ENCODE measurements at places on chromosomes 7 and 10.

DNA sequence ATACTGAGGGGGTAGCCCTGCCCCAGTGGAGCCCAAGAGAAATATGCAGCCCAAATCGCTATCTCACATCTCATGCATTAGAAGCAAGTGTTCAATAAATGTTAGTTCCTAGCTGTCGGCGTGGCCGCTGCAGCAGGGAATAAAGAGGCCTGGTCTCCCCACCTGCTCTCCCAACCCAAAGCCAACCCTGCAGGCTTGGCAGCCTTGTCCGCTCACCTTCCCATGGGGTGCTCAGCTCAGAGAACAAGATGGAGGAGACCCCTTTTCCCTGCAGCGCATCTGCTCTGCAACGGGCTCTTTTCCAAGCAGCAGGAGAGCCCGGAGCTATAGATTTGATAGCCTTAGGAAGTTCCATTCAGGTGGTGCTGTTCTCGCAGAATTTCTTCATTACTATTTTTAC, 12.0 kb upstream of the DOCK1 start:
- H3K4me1 ChIP-seq: no peaks in the 10 kb centered on the region
- no peak overlapping the region for H3K4me3 ChIP-seq
- H3K36me3 ChIP-seq: no peaks in the 10 kb centered on the region
- no peak overlapping the region for H3K27ac ChIP-seq
- no peaks in the 10 kb centered on the region for H3K27me3 ChIP-seq
- no peak for DNase-seq

DNA sequence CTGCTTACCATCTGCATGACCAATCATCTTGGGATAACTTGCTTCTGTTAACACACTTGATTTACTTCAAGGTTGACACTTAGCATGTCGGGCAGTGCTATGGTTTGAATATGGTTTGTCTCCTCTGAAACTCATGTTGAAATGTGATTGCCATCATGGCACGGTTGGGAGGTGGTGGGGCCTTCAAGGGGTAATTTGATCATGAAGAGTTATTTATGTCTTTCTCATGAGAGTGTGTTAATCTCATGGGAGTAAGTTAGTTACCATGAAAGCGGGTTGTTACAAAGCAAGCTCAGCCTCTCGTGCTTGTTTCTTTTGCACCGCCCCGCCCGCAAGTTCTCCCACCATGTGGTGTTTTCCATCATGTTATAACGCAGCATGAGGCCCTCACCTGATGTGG, 163.6 kb downstream of the DOCK4 start:
- H3K4me1 ChIP-seq: no peaks in the 10 kb centered on the region
- no peaks in the 10 kb centered on the region for H3K27me3 ChIP-seq
- no peak overlapping the region for H3K4me3 ChIP-seq
- H3K36me3 ChIP-seq: no peaks in the 10 kb centered on the region

- H3K36me3 ChIP-seq: no peaks in the 10 kb centered on the region
- H3K27me3 ChIP-seq: no peaks in the 10 kb centered on the region
- H3K4me3 ChIP-seq: no peak overlapping the region
- H3K27ac ChIP-seq: no peak overlapping the region
- peaks cover 21% of the 10 kb centered on the region for H3K4me1 ChIP-seq
- no peak for DNase-seq
Measured at GRCh38 chr7:47771336-47771989, 176.8 kb downstream of the PKD1L1 start.

DNA sequence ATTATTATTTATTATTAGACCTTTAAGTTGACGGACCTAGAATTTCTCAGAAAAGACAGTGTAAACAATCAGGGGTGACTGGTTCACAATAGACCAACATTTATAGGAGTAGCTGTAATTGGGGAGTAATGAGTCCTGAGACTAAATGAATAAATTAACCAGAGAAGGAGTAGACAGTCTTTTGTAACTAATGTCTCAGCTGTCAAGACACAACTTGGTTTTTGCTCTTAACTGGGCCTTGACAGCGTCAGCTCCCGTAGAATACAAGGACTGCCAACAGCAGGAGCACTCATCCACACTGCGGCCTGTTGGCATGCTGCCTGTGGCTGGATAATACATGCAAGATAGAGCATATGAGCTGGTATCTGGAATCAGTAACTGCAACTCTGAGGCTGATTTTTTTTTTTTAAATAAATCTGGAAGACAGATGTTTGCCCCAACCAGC, 123.9 kb downstream of the CACNA2D1 start:
- H3K36me3 ChIP-seq: no peaks in the 10 kb centered on the region
- H3K4me3 ChIP-seq: no peak overlapping the region
- DNase-seq: no peak
- no peaks in the 10 kb centered on the region for H3K27me3 ChIP-seq

DNA sequence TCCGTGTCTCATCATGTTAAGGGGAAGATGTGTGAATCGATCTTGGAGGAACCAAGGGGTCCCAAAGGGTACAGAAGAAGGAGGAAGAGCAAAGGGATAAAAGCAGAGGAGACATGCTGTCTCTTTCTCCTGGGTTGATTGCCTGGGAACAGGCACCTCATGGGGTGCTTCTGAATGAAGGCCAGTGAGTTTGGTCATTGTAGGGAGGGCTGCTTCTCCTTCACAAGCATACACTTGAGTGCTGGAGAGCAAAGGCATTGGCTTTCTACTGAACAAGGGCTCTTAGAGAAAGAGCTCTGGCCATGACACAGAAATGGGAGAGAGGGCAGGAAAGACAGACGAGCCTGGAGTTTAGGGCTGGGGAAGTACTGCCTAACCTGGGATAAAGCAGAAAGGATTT, 146.7 kb upstream of the NPY start:
- H3K27me3 ChIP-seq: no peaks in the 10 kb centered on the region
- H3K4me1 ChIP-seq: no peaks in the 10 kb centered on the region
- no peak overlapping the region for H3K27ac ChIP-seq
- no peak for DNase-seq
- H3K4me3 ChIP-seq: no peak overlapping the region
- no peaks in the 10 kb centered on the region for H3K36me3 ChIP-seq

Data from PC-9 (cell line).